Posterior cingulate gyrus (tissue), 11 donors: ENCODE measurements at places on chromosomes 2 and 18.

- DNase-seq: no peak
Measured at GRCh38 chr2:29269765-29270109, 154.5 kb downstream of the CLIP4 start.

- no peak for DNase-seq
Measured at GRCh38 chr2:55958756-55959155, 35.2 kb upstream of the EFEMP1 start.

DNA sequence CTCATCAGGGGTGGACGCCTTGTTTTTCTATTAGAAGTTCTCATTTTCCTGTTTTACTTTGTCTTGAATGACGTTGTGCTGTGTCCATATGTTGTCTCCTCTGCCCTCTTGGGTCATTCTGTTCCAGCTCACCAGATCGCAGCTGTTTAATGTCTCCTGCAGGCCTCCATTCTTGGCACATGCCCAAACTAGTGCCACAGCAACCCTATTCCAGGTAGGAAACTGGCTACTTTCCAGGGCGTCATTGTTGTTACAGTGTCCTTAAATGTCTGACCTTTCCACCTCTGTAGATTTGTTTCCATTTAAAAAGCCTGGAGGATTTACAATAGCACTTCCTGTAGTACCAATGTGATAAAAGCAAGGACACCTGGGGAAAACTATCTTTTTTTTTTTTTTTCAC, 500.7 kb downstream of the METTL4 start:
- no peak for DNase-seq

DNA sequence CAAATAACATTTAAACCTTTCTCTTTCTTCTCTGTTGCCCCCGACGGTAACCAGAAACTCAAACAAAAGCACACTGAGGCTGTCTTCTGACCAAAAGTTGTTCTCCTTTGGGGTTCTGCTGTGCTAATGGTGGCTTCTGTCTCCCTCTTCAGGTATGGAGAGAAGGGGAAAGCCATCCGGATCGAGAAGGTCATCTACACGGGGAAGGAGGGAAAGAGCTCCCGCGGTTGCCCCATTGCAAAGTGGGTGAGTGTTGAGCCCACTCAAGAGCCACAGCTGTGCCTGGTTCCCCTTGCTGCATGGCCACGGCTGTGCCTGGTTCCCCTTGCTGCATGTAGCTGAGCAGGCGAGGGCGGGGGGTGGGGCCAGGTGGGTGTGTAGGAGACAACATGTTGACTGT, 67.4 kb downstream of the BOLA3 start:
- no peak for DNase-seq

DNA sequence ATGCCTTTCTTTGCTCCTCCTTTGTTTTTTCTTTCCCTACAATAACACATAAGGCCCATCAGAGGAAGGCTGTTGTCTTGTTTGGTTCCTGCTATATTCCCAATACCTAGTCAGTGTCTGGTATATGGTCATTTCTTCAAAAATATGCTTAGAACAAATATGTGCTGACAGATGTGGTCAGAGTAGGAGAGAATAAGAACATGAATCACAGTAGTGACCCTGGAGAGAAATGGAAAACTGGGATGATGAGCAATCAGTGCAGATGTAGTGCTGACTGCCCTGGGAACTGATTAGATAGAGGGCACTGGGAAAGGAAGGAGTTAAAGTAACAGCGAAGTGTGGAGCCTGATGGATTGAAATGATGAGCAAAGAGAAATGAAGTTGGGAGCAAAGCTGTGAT, 189.4 kb upstream of the LHCGR start:
- no peak for DNase-seq

DNA sequence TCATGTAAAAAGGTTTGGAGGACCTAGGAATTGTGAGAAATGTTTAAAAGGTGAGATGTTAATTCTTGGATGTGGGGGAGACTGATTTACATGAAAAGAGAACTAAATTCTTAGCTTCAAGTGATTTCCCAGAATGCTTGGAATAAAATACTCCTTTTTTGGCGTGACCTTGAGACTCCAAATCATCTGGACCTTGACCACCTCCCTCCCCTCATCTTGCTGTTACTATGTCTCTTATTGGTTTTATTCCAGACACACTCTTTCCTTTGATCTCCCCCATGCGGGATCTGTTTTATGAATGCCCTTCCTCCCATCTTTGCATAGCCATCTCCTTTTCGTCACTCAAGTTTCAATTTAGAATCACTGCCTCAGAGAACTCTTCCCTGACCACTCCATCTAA, 20.0 kb upstream of the LRRTM1 start:
- no peak for DNase-seq

GRCh38 chr2:205658572-205658971, 23.7 kb upstream of the NRP2 start:
- no peak for DNase-seq

DNA sequence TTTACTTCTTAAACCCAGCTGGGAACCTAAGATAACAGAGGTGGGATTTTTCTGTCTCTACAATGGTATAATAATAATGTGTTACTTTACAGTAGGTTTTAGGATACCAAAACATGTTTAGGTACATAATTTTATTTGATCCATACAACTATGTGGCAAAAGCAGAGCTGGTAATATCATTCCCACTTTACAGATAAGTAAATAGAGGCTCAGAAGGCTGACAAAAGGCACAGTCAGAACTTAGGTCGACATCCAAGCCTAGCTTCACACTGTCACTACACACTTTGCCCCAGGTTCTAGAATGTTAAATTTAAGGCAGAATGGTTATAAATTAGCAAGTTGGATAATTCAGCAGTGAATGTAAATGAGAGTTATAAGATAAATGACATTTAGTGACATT, 189.6 kb upstream of the PARD3B start:
- DNase-seq: no peak

- no peak for DNase-seq
Measured at GRCh38 chr2:233438573-233439147, 84.4 kb downstream of the DGKD start.

- DNase-seq: no peak
Measured at GRCh38 chr2:14557111-14557510, 75.4 kb upstream of the LRATD1 start.

DNA sequence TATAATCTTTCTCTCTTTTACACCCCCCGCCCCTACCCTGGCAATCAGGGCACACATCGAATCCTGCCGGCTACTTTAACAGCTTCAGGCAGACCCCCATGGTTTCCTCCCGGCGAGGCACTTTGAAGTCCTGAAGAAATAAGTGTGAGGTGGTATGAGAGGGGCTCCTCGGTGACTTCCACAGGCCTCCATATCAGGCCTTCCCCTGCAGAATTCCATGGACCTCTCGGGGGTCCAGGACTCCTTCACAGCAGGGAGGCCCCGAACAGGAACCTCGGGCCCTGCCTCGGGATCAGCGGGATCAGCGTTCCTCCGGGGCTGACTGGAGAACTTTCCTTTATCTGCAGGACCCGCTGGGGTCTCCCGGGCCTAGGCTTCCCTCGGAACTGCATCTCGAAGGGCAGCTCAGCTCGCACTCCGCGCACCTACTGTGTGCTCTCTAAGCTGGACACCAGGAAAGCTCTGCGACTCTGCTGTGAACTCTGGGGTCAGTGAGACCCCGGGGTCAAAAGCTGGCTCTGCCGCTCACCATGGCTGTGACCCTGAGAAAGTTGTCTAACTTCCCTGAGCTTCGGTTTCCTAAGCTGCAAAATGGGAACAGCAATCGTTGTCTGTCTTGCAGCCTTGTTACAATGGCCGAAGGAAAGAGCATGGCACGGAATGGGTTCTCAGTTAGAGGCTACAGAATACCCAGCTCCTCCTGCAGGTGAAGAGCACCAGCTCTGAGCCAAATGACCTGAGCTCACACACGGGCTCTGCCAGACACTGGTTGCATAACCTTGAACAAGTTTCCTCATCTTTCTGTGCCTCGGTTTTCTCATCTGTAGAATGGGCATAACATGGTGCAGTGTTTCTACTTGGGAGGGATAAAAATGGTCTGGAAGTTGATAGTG, 97.4 kb upstream of the ID2 start:
- DNase-seq: no peak

DNA sequence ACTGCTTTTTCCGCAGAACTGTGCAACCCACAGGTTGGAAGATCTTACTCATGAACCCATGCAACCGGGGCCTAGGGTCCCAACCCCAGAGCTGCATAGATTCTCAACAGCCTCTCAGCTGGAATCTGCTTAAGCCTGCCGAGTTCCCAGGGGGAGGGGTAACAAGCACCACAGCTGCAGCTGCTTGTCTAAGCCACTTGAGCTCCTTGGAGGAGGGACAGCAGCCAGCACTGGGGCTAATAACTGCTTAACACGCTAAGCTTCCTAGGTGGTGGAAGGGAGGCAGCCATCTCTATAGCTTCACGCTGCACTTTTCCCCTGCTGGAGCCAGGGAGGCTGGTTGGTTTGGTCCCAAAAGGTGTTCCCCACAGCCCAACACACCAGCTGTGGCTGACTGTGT, 311.6 kb downstream of the DSC3 start:
- no peak for DNase-seq

GRCh38 chr2:9115229-9115628, 91.4 kb upstream of the ASAP2 start:
- no peak for DNase-seq

DNA sequence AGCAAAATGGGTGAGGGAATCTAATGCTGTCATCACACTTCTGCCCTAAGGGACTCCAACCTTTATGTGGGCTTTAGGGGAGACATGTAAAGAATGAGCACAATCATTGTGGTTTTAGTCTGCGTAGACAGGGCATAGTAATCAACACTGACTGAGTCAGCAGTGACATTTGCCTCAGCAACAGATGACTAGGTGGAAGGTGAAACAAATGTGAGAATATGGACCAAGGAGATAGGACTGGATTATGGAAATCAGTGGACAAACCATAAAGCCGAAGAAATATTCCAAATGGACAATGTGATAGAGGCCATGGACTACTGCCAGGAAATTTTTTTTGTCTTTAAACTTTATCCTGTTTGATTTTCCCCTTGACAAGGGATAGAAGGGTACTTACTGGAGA, 83.9 kb downstream of the PDK1 start:
- DNase-seq: no peak

DNA sequence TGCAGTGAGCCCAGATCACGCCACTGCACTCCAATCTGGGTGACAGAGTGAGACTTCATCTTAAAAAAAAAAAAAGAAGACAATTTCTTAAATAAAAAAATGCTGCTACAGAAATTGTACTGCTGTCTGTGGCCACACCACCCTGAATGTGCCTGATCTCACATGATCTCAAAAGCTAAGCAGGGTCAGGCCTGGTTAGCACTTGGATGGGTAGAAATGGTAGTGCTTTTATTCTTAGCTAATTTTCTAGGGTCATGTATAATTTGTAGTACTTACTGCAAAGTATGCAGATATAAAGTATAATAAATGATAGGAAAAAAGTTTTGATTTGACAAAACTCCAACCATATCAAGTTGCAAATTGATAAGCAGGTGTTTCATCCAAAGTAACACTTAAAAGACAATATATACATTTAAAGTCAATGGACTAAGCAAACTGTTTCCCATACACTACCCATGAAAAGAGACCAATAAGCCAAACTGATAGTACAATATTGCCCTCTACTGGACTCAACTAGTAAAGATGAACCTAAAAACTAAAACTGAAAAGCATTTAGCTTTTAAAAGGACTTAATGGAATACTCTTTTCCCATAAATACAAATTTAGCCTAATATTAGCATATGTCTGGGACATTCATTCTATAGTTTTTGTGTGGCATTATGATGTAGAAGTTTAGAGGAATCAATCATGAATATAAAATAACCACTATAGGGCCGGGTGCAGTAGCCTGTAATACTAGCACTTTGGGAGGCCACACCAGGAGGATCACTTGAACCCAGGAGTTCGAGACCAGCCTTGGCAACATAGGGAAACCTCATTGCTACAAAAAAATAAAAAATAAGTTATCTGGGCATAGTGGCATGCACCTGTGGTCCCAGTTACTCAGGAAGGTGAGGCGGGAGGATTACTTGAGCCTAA, 18.6 kb upstream of the PEX13 start:
- no peak for DNase-seq
